ENCODE measurements at places on chromosomes 4 and X.

DNA sequence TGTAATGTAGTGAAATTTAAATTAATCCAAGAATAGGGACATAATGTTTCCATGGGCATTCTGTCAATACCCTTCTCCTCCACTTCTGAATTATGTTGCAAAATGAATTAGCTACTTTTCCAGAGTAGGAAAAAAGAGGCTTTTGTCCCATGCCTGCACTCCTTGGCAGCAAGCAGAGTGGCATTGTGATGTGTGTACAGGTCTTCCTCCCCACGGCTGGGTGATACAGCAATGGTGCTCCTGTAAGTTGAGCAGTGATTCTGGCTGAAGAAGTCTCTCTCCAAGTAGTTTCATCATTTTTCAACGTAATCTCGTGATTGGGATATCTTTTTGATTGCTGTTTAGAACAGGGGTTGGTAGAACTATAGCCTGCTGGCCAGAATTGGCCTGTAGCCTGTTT lies 59.9 kb downstream of the KIT start:
- DNase-seq = no peak

GRCh38 chrX:2334237-2334636 lies 166.5 kb downstream of the DHRSX start:
- DNase-seq = no peak

- no peak for DNase-seq
Observed at GRCh38 chr4:151991884-151992167, 231.0 kb upstream of the GATB start.

GRCh38 chrX:57596109-57596508 lies 4.3 kb downstream of the ZXDB start:
- no peak for DNase-seq

- no peak for DNase-seq
Observed at GRCh38 chrX:7059214-7059838, 88.2 kb upstream of the STS start.

DNA sequence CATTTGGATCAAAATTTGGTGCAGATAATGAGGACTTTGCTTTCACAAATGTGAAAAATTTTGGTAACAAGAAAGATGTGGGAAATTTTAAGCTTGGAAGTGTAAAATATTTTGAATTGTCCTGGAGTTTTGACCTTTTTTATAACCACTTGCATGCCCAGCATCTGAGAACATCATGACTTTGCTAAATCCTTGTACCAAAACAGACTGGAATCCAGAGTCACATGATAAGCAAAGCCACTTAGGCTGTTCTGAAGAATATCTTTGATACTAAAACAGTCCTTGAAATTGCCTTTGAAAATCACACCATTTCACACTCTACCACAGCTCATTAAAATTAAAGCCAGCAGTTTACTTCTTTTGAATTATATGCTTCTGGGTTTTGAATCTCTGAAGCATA lies 2.5 kb upstream of the PPM1K start:
- DNase-seq = no peak

- no peak for DNase-seq
Observed at GRCh38 chr4:86256086-86256485, 103.8 kb downstream of the MAPK10 start.

DNA sequence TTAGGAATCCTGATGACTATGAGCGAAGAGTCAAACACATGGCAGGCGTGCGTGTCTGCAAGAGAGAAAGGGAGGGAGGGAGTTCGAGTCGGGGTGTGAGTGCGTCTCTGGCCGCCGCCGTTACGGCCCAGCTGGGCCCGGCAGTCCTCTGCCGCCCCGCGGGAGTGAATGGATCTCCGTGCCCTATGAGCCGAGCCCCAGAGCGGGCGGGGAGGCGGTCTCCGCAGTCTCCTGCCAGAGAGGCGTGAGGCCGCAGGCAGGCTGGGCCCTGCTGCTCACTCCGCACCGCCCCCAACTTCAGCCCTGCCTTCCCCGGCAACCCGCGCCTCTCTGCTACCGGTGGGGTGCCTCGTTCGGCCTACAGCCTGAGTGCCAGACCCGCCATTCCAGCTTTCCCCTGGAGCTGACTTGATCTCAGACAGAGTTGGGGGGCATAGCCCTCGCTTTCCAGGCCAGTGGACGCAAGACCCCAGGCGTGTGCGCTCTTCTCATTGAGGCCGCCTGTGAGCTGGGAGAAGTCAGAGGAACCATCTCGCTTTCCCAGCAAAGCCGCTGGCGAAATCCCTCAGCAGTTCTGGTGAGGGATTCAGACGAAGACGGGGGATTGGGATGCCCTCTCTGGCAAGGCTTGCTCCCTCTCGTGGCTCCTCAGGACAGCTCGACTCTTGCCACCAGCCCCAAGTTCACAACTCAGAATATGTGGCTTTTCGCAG lies 1.4 kb downstream of the SLC16A2 start:
- DNase-seq = peak; percentile 42

GRCh38 chrX:153669174-153669890 lies 4.3 kb downstream of the PNCK start:
- DNase-seq = no peak

GRCh38 chr4:128334256-128334655 lies 46.6 kb upstream of the PGRMC2 start:
- DNase-seq = no peak

- DNase-seq = no peak
Observed at GRCh38 chr4:145736241-145736831, 56.4 kb downstream of the C4orf51 start.

- DNase-seq = no peak
Observed at GRCh38 chr4:10009861-10010500, 11.3 kb downstream of the SLC2A9 start.

Measured in neuronal stem cell (in vitro differentiated cells).